ENCODE measurements at places on chromosomes 7 and 10. TPM values are rescaled to one million over a fixed set of nuclear protein-coding genes. Genes with fewer than 3 reads are reported as not detected.

ADGRA1 gene
- under 0.01 TPM for total RNA-seq

DNA sequence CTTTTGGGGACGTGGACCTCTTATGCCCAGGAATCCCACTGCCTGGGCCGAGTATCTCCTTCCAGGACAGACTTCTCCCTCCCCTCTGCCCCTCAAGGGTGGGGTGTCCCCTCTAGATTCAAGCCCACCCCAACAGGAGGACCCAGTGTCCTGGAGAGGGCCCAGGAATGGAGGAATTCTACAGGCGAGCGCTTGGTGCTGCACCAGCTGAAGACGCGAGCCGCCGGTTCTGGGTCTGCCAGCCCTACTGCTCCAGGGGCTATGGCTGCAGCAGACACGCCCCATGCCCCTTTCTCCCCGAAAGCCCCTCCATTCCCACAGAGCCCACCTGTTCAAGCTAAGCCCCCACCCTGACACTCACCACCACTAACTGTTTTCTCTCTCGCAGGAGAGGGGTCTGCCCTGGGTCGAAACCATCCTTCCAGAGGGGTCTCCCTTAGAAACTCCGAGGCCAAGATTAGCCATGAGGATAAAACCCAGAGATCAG is 8.6 kb downstream of the CRYGN start:
- DNase-seq: peak; percentile 38

DNA sequence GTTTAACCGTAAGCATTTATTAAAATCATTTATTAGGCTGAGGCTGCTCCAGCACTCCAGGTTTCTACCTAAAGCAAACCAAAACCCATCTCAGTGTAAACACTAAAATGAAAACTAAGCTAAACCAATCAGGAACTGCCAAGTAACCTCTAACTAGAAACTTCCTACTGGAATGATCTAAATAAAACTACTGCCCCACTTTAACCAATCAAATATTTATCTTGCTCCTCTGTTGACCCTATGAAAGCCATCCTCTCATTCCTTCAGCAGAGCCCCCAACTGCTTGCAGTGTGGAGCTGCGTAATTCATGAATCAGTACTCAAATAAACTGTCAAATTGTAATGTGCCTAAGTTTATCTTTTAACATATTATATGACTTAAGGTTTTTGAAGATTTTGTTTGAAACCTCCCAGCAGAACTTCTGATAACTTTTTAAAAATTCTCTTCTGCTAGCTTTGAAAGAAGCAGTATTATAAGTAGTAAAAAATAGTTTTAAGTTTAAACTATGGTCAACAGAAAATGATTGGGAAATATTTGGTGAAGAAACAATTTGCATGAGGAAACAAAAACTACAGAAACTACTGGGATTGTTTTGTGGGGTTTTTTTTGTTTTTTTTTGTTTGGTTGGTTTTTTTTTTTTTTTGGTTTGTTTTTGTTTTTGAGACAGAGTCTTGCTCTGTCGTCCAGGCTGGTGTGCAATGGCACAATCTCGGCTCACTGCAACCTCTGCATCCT is 47.4 kb downstream of the GPR37 start:
- DNase-seq: no peak

POLR1F gene
- total RNA-seq: 15.6 TPM

DNA sequence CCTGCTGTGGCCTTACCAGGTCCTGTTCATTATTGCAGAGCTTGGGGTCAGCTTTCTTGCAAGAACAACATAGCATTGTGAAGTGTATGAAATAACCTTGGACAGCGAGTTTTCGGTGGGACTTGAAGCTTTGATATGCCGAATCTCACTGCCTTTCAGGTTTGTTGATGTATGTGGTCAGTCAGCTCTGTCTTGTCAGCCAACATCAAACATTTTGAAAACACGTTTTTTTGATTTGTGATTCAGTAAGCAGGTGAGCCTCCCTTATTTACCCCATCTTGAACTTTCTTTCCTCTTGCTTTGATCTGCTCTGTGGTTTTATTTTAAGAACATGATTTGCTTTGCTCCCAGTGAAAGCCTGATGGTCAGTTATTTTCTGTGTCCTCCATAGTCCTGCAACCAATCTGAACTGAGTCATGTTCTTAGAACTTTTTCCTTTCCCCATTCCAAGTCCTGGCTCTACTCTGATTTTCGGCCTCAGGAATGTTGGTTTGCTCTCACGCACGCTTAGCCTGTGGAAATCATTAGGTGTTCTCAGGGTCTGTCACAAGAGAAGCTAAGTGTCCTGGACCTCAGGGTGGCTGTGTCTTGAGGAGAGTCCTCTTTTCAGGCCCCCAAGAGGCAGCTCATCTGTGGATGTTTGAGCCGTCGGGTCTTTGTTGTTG is 8.7 kb downstream of the WBP1L start:
- DNase-seq: peak; percentile 82

DNA sequence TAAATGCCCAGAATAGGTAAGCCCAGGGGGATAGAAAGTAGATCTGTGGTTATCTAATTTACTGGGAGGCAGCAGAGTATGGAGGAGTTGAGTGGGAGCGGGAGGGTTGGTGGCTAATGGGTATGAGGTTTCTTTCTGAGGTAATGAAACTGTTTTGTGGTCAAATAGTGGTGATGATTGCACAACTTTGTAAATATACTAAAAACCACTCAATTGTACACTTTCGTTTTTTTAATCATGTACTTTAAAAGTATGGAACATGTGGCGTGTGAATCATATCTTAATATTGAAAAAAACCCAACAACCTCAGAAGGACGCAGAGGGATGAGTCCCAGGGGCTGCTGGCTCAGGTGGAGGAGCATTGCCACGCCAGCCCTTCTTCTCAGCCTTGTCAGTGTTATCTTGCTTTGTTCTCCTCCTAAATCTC is 118.1 kb downstream of the WDR11 start:
- DNase-seq: no peak

LIPK gene
- not detected for total RNA-seq

- DNase-seq: no peak
Observed at GRCh38 chr10:131275691-131276090, 35.8 kb downstream of the TCERG1L start.

- no peak for DNase-seq
Observed at GRCh38 chr7:128094686-128095085, 63.4 kb upstream of the LRRC4 start.

LRRC4 gene
- 1.4 TPM for total RNA-seq

DNA sequence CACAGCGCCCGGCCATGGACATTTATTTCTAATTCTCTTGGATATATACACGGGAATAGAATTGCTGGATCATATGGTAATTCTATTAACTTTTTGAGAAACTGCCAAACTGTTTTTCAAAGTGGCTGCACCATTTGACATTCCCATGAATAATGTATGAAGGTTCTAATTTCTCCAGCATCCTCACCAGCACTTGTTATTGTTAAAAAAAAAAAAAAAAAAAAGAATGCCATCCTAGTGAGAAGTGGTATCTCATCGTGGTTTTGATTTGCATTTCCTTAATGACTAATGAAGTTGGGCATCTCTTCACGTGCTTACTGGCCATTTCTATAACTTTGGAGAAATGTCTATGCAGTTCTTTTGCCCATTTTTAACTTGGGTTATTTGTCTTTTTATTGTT is 13.5 kb downstream of the CNNM2 start:
- no peak for DNase-seq

GRCh38 chr10:102723989-102724388 is 9.6 kb downstream of the SFXN2 start:
- no peak for DNase-seq

TCTN3 gene
- 14.5 TPM for total RNA-seq

GLI3 gene
- 18.3 TPM for total RNA-seq

GRCh38 chr7:158958618-158959017 is 102.3 kb downstream of the DYNC2I1 start:
- DNase-seq: no peak

GRB10 gene
- total RNA-seq: 52.1 TPM

ITGB8 gene
- total RNA-seq: 21.2 TPM

DNA sequence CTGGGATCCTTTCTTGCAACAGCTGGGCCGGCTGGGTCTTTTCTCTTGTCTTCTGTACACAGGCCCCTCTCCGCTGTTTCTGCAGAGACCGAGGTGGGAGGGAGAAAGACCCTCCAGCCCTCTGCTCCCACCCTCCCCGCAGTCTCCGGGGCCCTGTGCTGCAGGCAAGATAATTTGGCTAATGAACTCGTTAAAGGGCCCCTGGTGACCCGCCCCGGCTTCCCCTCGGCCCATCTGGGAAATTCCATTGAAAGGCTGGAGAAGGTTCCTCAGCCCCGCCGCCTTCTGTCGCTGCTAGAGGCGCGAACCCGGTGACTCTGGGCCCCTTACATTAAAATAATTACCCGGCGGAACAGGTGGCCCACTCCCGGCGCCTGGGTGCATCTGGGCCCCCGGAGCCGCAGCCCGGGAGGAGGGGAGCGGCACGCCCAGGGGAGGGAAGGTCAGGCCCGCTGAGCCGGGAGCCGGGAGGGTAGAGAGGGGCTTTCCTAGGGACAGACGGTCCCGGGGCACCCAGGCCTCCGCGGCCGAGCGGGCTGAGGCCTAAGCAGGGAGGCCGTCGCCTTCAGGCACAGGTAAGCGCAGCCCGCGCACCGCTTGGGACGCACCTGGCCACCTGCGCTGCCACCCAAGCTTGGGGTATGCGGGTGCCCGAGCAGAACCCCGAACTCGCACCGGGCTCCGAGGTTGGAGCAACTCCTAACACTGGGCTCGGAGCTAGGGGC is 7.3 kb upstream of the MNX1 start:
- DNase-seq: no peak

DNA sequence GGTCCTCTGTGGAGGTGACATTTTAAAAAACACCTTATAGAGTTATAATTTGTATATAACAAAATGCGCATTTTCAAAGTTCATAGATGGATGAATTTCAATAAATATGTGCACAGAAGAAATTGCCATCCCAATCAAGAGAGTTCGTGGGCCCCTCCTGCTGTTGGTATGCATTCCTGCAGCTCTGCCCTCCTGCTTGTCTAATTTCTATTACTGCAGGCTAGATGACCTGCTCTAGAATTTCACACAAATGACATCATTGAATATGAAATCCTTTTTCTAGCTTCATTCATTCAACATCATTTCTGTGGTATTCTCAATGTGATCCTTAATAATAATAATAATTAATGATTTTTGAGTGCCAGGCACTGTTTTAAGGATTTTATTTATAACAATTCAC is 348.2 kb downstream of the SDK1 start:
- DNase-seq: no peak

GRCh38 chr7:95859429-95859828 is 87.1 kb downstream of the DYNC1I1 start:
- DNase-seq: no peak

DNA sequence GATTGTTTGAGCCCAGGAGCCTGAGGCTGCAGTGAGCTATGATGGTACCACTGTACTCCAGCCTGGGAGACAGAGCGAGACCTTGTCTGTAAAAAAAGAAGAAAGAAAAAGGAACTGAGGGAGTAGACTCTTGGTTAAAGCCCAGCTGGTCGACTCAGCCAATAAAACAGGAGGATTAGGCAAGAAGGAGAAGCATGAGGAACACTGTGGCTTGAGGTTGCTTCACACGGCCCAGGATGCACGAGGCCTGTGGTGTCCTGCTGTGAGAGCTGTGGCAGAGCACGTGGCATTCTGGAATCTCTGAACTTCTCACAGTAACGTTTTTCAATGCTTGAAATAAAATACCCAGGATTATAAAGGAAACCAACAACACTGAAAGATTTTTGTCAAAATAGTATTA is 93.3 kb downstream of the CUL2 start:
- no peak for DNase-seq

- DNase-seq: no peak
Observed at GRCh38 chr10:58715061-58715460, 202.4 kb downstream of the BICC1 start.

All from sigmoid colon (tissue), 7 donors.